ENCODE measurements at places on chromosomes 6 and 20. TPM values are rescaled to one million over a fixed set of nuclear protein-coding genes. Genes with fewer than 3 reads are reported as not detected.

Gene TSHZ2
- 1.5 TPM for total RNA-seq

DNA sequence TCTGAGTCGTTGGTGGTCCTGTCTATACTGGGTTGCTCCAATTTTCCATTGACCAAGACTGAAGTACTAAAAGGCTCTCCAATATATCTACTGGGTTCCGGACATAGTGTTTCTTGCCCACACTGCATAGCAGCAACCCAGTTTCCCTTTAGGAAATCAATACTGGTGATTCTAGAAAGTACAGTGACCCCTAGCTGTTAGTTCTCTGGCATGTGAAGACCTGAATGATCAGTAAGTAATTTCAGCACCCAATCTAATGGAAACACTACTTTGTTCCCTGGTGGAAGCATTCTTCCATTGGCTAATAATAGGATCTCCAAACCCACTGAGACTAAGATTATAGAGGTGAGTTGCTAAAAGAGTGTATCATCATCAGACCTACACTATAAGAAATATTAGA is 40.8 kb upstream of the STMND1 start:
- H3K4me3 ChIP-seq: no peak overlapping the region
- H3K4me1 ChIP-seq: no peaks in the 10 kb centered on the region
- H3K36me3 ChIP-seq: no peaks in the 10 kb centered on the region
- DNase-seq: no peak
- H3K27me3 ChIP-seq: peaks cover 6% of the 10 kb centered on the region

Gene IL17A
- not detected for total RNA-seq

DNA sequence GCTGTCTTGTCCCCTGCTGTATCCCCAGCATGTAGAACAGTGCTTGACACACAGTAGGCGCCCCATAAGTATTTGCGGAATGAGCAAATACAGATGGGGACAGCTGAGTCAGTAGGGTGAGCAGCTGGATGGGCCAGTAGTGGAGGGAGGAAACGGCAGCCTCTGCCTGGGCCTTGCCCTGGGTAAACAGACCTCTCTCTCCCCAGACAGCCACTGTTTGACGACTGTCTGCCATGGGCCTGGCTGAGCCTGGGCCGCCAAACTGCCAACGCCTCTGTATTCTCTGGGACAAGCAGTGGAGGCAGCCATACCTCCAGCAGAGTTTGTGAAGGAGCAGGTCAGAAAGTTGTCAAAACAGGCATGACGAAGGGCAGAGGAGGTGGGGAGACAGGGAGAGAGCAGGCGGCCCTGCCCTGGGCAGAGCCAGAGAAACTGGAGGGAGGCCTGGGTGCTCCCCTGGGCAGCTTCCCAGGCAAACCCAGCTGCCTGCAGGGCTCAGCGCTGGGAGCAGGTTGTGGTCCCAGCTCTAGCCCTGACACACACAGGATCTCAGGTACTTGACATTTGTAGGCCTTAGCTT is 15.2 kb downstream of the HNF4A start:
- no peak overlapping the region for H3K4me3 ChIP-seq
- peaks cover 5% of the 10 kb centered on the region for H3K27me3 ChIP-seq
- H3K36me3 ChIP-seq: no peaks in the 10 kb centered on the region

DNA sequence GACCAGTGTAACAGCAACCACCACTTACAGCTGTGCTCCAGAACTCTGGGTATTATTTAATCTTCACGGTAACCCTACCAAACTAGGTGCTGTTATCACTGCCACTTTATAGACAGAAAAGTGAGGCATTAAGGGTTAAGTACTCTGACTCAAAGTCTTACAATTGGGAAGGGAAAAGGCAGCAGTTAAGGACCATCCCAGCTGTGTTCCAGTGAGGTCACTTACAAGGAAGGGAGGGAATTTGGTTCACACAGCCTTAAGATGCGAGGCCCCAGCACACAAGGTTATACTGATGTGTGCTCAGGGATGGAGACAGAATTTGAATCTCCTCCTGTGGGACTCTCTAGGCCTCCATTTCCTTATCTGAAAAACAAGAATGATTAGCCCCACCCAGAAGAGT is 46.7 kb downstream of the TRERF1 start:
- H3K4me3 ChIP-seq: no peak overlapping the region
- no peak overlapping the region for H3K27ac ChIP-seq
- no peaks in the 10 kb centered on the region for H3K36me3 ChIP-seq
- DNase-seq: no peak
- peaks cover 9% of the 10 kb centered on the region for H3K4me1 ChIP-seq

DNA sequence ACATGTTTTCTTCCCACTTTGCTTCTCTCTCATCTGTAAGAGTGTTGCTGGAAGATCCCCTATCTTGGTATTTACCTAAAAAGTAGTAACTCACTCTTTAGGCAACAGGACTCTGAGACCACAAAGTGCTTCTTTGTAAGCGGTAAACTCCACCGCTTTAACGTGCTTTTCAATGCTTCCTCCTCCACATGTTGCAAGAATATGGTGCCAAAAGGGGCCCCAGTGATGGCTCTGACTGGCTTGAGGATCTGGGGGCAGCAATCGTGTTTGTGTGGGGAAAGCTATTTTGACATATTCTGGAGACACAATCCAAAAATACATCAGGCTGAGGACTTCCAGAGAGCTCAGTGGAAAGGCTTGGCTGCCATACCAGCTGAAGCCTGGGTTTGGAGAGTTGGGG is 12.4 kb upstream of the CPNE5 start:
- DNase-seq: no peak
- H3K36me3 ChIP-seq: peaks cover 53% of the 10 kb centered on the region
- H3K27me3 ChIP-seq: peaks cover 2% of the 10 kb centered on the region
- H3K4me1 ChIP-seq: peaks cover 6% of the 10 kb centered on the region
- H3K4me3 ChIP-seq: no peak overlapping the region

Gene CGA
- total RNA-seq: not detected

DNA sequence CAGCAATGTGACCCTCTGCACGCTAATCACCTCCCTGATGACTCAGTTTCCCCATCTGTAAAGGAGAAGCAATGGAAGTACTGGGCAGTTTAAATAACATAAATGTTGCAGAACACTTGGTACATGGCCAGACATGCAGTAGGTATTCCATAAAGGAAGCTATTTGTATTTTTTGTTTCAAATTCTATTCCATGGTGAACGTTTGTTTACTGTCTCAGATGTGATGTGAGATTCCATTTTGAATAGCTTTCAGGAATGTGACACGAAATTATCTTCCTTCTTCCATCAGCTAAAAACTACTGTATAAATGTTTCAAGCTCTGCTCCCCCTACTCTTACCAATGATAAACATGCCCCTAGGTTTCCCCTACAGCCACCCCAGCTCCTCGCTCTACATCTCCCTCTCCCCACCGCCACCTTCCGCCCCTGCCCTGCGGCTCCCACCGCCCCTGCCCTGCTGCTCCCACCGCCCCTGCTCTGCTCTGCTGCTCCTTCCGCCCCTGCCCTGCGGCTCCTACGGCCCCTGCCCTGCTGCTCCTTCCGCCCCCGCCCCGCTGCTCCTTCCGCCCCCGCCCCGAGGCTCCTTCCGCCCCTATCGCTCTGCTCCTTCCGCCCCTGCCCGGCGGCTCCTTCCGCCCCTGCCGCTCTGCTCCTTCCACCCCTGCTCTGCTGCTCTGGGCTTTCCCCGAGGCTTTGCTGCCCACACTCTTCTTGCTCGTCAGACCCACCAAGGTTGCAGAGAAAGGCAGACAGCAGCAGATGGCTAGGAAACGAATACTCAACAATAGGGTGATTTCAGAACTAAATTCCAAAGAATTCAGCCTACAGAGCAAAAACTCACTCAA is 78.9 kb downstream of the THBS2 start:
- H3K27me3 ChIP-seq: peaks cover 4% of the 10 kb centered on the region
- no peak for DNase-seq
- no peak overlapping the region for H3K4me3 ChIP-seq
- no peak overlapping the region for H3K27ac ChIP-seq
- no peaks in the 10 kb centered on the region for H3K4me1 ChIP-seq
- no peaks in the 10 kb centered on the region for H3K36me3 ChIP-seq

Gene COL12A1
- total RNA-seq: not detected

GRCh38 chr6:162733489-162733888 is 5.7 kb downstream of the PACRG start:
- H3K4me3 ChIP-seq: no peak overlapping the region
- H3K4me1 ChIP-seq: no peaks in the 10 kb centered on the region
- H3K27ac ChIP-seq: no peak overlapping the region

Gene TAGAP
- total RNA-seq: 129 TPM

Gene ABHD16B
- total RNA-seq: not detected

Gene TXLNB
- total RNA-seq: 1.9 TPM

- H3K4me1 ChIP-seq: peaks cover 55% of the 10 kb centered on the region
- H3K27ac ChIP-seq: peak overlapping the region; percentile 73
- peaks cover 2% of the 10 kb centered on the region for H3K36me3 ChIP-seq
- DNase-seq: no peak
Measured at GRCh38 chr20:63955281-63955826, 862 bp downstream of the UCKL1 start.

GRCh38 chr6:11432091-11432490 is 105.5 kb upstream of the TMEM170B start:
- no peak overlapping the region for H3K27ac ChIP-seq
- H3K4me3 ChIP-seq: no peak overlapping the region
- no peak for DNase-seq

Gene PRPF6
- 75.7 TPM for total RNA-seq

Gene WFDC5
- total RNA-seq: not detected

- peaks cover 4% of the 10 kb centered on the region for H3K27me3 ChIP-seq
- no peak overlapping the region for H3K4me3 ChIP-seq
- no peak overlapping the region for H3K27ac ChIP-seq
- DNase-seq: no peak
Measured at GRCh38 chr6:170050591-170051041, 240.3 kb downstream of the DLL1 start.

DNA sequence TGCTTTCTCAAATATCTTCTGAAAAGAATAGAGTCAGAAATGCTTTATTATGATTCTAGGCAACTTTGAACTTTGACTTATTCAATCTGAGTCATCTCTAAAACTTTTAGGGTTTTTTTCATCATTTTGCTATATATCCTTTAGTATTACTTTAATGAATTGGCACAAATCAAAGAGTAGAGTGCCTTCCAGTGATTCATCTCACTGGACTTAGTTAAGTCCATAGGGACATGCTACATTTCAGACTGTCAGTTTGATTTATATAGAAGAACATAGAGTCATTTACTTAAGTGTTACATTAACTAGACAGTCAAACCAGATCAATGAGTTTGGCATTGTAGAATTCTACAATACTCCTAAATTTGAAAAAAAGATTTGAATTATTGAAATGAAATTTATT is 1235.7 kb upstream of the MAP3K7 start:
- DNase-seq: no peak
- H3K36me3 ChIP-seq: no peaks in the 10 kb centered on the region
- no peaks in the 10 kb centered on the region for H3K27me3 ChIP-seq
- H3K4me3 ChIP-seq: no peak overlapping the region
- no peaks in the 10 kb centered on the region for H3K4me1 ChIP-seq
- H3K27ac ChIP-seq: no peak overlapping the region

DNA sequence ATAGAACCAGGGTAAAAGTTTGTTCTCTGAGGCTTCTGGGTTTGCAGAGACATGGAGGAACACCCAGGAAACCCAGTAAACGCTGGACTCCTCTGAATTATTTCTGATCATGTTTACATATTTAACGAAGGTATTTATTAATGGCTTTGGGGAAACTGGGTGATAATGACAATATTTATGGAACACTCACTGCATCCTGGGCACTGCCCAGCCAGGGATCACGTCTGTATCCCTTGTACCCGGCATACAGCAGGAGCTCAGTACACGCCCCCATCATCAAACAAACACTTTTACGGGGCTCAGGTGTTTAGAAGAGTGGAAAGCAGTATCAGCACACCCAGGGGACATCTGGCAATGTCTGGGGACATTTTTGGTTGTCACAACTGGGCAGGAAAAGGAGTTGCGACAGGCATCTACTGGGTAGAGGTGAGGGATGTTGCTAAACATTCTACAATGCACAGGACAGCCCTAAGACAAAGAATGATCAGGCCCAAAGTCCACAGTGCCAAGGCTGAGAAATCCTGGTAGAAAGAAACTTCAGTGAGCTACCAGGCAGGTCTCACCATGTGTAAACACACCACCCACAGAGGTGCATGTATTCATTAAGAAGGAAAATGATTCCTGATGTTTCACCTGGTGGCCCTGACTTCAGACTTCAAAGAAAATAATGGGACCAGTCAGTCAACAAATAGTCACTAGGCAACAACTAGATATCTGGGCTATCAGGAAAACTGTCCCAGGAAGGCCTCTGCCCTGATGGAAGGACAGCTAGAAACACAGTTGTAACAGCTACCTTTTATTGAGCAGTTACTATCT is 35.3 kb downstream of the ZMYND8 start:
- no peak overlapping the region for H3K4me3 ChIP-seq
- peak overlapping the region; percentile 69 for H3K27ac ChIP-seq
- H3K27me3 ChIP-seq: no peaks in the 10 kb centered on the region
- DNase-seq: no peak
- peaks cover 58% of the 10 kb centered on the region for H3K4me1 ChIP-seq

Gene OLIG3
- not detected for total RNA-seq

Gene GNMT
- total RNA-seq: 2.3 TPM

DNA sequence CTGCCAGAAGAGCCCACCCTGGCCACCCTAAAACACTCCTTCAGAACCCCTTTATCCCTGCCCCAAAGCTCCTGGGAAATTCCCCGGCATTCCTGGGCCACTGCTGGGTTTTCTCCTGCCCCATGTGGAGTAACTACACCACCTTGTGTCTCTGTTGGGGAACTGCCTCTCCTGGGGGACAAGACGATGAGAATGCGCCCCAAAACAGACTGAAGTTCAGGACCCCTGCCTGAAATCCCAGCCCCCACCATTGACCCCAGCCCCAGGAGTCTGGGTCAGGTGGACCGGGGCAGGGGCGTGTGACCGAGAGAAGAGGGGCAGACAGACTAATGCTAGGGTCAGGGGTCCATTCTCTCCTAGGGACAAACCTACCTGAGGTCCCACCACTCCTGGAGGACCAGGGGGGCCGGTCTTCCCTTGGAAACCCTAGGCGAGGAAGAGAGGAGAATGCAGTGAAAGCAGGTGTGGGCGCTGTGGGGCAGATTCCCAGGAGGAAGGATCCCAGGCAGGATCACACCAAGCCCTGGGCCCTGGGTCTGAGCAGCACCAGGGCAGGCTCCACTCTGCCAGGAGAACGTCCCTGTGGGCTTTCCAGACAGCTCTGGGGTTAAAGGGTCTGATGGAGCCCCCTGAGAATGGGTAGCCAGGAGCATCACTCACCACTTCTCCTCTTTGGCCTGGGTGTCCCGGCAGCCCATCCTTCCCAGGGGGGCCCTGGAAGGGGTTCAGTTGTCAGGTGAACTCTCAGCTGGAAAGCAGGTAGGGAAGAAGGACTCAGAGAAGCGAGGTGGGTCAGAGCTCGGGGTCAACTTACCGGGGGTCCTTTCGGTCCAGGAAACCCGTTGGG is 19.4 kb downstream of the COL11A2 start:
- H3K27ac ChIP-seq: no peak overlapping the region
- DNase-seq: no peak
- H3K36me3 ChIP-seq: no peaks in the 10 kb centered on the region
- no peak overlapping the region for H3K4me3 ChIP-seq
- H3K4me1 ChIP-seq: peaks cover 16% of the 10 kb centered on the region

Gene IRAK1BP1
- 3.0 TPM for total RNA-seq

DNA sequence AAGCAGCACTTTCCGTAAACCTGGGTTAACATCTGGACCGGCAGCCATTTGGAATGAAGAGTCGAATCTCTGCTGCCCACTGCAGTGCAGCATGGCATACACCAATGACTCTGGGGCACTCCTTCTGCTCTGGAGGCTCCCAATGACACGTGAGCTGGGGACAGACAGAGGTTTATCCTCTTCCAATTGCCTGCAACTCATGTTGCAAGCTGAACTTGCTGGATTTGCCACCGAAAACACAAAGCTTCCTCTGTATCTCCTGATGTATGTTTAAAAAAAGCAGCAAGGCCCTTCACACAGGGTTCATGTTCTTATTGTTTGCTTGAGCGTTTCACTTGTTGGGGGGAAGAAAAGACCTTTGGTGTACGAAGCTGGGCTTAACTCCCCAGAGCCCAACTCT is 10.8 kb downstream of the NCOA5 start:
- H3K4me1 ChIP-seq: peaks cover 28% of the 10 kb centered on the region
- H3K27ac ChIP-seq: no peak overlapping the region
- no peaks in the 10 kb centered on the region for H3K27me3 ChIP-seq
- H3K4me3 ChIP-seq: no peak overlapping the region
